ENCODE measurements at places on chromosomes 4 and X.
A peak's percentile ranks its signal among the peaks of the same experiment; 100 is the strongest.

- no peak for DNase-seq
These were observed 344.6 kb upstream of the SPOCK3 start for GRCh38 chr4:167578906-167579305.

GRCh38 chrX:39956803-39957394 is 140.9 kb downstream of the BCOR start:
- no peak for DNase-seq

DNA sequence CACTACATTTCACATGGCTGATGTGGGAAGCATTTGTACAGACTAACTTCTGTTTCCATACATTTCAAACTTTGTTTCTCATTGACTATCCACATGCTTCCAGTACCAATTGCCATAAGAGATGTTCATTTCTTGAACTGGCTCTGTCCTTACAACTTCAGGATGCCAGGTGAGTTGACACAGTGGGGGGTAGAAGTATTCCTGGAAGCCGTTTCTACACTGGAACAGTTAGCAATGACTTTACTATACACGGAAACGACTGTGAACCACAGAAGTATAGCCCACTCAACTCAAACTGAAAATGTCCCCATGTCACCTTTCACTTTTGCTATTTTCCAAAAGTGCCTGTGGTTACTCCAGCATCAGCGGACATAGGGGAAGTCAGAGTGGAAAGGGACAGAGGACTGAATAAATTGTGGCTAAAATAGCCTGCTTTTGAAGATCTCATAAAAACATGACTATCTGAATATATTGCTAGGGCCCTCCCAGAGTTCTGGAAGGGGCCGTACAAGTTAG is 38.0 kb upstream of the DSPP start:
- DNase-seq, result no peak

DNA sequence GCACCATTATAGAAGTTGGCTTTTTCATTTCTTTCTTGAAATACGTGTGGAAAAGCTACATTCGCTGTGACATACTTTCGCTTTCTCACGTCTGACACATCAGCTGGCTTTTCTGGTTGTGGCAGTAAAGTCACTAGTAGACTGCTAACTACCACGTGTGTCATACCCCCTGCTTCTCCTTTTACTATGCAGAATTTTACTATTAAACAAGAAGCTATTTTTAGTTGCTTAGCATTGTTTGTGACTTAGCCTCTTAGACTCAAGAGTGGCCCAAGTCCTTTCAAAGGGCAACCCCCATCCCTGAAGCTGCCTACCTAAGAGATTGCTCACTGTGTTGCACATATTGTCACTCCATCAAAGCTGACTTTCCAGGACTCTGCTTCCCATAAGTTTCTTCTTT is 2.1 kb upstream of the IL2 start:
- DNase-seq, result peak; percentile 70

DNA sequence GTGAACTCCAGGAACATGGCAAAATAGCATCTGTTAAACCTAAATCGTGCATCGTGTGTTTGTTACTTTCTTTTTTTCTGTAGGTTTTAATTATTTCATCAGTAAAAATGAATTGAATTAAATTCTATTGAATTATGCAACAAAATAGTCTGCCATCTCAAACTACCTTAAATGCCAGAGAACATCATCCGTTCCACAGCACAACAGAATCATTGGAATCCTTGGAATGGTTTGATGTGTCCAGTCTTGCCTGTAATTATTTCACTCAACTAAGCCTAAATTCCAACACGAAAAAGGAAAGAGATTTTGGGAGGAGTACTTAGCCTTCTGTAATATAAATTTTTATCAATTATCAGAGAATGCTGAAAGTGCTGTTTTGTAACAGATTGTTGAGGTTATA is 17.1 kb upstream of the SLC7A11 start:
- DNase-seq, result no peak

DNA sequence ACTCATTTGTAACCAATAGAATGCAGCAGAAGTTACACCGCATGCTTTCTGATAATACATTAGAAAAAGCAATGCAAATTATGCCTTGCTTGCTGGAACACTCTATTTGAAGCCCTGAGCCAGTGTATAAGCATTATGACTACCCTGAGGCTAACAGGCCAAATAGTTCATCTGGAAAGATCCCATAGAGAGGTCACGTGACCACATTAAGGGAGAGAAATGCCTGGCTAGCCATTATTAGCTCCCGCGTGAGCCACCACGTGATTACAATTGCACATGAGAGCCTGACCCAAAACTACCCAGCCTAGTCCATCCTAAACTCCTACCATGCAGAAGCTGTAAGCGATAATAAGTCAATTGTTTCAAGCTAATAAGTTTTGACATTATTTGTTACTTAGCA is 472.9 kb upstream of the GALNTL6 start:
- no peak for DNase-seq

GRCh38 chrX:115939070-115939469 is 231.5 kb upstream of the AGTR2 start:
- DNase-seq, result no peak

GRCh38 chr4:85166318-85166717 is 199.8 kb upstream of the WDFY3 start:
- no peak for DNase-seq

DNA sequence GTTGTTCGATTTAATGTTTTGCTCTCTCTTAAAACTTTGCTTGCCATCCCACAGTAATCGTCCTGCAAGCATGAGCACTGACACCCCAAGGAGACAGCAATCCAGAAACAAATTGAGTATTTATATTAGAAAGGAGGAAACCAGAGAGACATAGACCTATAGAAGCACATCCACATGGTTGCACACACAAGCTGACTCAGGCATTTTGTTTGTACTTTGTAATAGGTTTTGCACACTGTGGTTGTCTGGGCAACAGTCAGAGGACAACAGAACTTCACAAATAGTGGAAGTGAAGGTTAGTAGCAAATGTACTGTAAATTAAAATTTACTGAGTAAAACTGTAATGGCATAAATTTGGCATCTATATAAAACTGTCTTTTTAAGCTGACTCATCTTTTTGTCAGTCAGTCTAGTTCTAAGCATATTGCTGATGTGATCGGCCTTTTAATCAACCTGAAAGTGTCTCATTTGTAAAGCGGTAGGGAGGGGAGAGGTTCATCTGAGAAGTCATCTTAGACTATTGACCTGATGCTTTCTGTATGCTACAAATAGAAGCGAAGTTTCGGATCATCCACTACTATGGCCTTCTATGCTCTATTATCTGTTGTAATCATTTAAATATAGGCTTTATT is 1624.7 kb downstream of the ARAP2 start:
- no peak for DNase-seq

- DNase-seq, result peak; percentile 56
These were observed 5.4 kb upstream of the CCDC120 start for GRCh38 chrX:49053223-49054072.

DNA sequence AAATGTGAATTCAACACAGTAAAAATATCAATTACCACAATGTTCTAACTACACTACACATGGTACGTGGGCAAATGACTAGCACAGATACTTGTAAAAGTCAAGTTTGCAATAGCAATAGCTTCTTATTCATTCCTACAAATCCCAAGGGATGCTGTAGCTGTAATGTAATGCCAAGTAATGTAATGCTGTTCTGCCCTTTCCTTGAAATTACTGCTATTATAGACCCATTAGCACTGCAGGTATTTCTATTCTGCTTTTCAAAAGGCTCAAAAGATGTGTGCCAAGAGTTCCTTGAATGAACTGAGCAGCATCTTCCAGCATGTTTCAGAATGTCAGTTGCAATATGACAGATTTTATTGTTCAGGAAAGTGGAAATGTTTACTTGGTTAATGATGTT is 129.9 kb upstream of the BANK1 start:
- DNase-seq, result no peak

GRCh38 chrX:4268676-4269075 is 555.2 kb upstream of the PRKX start:
- no peak for DNase-seq

DNA sequence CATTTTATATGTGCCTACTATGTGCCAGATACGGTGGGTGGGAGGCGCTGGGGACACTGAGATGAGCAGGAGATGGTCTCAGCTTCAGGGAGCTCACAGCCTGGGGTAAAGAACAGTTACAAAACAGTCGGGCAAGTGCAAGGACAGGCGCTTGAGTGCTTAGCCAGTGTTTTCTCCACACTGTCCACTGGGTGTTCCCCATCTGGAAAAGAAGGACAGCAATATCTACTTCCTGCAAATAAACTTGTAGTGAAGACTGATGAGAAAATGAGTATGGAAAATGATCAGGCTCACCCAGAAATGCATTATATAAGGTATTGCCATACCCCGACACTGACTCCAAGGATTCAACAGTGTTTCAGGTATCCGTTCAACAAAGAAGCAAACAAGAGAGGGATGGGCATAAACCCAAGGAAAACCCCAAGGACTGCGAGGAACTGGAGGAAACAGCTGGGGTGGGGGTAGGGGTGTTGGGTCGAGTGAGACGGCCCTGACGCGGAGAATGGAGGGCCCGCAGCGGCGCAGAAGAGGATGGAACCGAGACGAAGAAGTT is 835 bp downstream of the TMEM185A start:
- DNase-seq, result no peak

Measured in CD4-positive, alpha-beta T cell (primary cell).